GM12865 (cell line): ENCODE measurements at places on chromosomes 16 and 17.

DNA sequence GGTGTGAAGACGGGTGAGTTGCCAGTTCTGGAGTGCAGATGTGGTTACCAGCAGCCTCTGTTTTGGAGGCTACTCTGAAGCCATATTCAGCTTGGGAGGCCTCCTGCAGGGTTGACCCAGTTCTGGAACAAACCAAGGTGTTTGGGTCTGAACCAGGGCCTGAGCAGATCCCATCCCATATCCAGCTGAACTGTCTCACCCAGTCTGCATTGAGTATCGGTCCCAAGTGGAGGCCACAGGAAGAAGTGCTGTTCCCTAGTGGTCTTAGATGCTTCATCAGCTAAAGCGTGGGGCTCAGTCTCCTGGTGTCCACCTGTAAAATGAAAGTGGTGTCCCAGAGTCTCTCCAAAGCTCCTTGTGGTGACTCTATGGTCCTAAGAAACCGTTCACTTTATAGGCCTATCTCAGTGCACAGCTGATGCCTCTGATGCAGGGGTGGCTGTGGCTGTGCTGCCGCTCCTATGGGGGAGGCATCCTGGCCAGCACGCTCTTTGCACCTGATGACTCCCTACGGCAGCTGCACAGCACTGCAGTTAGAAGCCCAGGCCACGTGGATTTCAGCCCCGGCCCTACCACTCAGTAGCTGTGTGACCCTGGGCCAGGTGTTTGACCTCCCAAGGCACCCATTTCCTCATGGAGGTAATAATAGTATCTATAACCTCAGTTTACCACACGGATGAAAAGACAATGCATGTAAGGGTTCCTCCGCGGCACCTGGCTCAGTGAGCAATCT, 21.0 kb downstream of the CBX4 start:
- no peak for DNase-seq

DNA sequence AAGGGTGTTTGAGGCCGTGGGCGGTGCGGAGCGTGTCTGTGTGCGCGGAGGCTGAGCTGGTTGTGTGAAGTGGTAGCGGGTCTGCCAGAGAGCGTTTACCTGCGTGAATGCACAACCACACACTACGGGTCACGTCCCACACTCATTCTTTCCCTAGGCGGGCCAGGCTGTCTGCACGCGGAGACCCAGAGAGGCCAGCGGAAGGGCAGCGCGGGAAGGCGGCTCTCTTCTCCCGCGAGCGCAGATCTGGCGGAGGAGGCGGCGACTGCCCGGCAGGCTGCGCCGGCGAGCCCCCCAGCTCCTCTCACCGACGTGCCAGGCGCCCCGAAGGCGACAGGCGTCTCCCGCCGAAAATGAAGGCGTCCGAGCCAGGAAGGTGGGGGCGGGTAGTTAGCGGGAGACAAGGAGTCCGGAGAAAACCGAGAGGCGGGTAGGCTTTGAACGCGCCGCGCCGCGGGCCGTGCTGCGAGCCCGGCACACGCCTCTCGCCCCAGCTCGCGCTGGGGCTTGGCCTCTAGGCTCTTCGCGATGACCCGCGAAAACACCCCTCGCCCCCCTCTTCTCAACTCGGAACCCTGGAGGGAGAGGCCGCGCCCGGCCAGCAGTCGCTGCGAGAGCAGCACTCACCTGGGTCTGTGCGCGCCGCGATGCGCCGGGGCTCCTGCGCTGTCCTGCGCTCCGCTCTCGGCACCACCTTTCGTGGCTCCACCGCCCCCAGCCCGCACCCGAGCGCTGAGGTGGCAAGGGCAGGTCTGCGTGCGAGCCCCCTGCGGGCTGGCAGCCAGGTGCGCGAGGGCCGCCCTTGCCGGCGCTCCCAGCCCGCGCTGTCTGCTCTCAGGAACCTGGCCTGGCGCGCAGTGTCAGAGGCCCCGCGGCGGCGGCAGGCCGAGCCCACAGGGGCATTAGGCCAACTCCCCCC, 2.0 kb upstream of the FOXF1 start:
- DNase-seq: no peak

DNA sequence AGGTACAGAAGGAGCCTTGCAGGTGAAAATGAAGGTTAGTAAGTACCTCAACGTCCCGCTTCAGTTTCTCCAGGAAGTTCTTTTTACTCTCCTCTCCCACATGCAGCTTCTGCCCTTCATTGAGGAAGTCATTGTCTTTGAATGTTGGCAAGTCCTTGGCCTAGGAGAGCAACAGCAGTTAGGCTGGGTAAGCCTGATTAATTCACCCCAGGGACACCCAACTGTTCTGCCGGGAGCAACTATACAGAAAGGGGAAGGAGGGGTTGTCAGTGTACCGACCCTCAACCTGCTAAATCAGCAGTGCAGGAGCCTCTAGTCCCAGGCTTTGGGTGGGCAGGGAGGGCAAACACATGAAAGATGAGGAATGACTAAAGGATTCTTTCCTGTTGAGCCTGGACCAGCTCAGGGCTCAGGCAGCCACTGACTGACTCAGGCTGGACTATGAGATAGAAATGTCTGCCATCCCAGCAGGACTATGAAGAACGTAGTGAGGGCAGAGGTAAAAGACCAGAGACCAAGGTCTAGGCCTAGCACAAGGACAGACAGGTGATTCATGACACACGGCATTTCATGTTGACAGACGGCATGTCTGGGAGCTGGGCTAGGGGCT, 21.6 kb downstream of the PIP4K2B start:
- no peak for DNase-seq

GRCh38 chr16:31223044-31223443, 6.1 kb upstream of the PYDC1 start:
- DNase-seq: no peak

DNA sequence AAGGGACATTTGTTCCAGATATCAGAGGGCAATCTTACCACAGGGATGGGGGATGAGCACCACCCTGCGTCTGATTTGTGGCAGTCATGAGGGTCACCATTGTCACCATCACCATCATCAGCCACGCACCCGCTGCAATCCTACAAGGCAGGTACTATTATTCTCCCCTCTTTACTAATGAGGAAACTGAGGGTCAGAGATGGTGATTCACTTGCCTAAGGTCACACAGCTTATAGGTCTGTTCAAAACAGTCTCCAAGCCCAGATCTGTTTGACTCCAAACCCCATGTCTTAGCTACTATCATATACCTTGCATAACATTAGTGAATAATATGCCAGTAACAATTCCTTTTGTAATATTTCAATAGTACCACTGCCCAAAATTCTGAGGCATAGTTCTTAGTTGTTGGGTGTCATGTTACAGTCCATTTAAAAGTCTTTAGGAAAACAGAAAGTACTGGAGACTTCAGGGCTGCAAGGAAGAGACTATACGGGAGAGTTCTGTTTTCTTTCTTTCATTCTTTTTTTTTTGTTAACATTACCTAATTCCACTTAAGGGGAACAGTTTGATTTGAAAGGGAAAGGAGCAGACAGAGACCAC, 166.4 kb downstream of the C16orf95 start:
- no peak for DNase-seq

GRCh38 chr17:57999496-58000017, 7.5 kb downstream of the SRSF1 start:
- DNase-seq: peak; percentile 83

GRCh38 chr16:46756772-46757171, 8.6 kb upstream of the MYLK3 start:
- DNase-seq: no peak

DNA sequence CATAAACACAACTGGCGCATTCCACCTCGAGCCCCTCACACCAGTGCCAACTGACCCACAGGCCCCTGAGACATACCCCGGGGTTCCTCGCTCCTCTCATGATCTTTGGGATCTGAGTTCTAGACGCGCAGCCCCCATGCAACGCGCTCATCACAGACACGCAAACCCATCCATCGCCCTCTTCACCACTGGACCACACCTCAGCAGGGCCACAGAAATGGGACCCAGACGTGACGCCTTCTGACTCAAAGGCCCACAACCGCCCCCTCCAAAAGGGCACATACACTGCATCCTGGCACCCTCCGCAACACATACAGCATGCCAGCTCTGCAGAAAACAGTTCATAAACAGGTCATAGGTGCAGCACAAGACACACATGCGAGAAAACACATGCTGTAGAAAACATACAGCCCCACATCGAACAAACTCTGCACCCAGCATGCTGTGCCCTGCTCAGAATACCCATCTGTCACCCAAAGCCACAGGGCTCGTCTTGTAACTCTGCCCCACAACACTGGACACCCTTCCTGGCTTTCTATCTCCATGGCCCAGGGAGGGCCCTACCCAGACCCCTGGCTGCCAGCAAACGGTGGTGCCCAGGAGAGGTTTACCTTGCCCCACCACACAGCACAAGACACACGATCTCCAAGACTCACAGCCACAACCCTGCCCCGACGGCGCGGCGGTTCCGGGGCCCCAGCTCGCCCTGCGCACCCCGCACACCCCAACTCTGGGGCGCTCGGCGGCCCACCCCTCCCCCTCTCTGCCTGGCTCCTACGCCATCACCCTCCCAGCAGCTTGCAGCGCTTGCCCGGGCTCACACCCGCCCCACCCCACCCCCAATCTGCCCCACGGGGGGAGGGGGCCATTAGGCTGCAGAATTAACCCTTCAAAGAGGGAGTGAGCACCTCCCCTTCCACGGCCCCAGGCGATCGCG, 887 bp downstream of the ZBTB4 start:
- DNase-seq: peak; percentile 45

DNA sequence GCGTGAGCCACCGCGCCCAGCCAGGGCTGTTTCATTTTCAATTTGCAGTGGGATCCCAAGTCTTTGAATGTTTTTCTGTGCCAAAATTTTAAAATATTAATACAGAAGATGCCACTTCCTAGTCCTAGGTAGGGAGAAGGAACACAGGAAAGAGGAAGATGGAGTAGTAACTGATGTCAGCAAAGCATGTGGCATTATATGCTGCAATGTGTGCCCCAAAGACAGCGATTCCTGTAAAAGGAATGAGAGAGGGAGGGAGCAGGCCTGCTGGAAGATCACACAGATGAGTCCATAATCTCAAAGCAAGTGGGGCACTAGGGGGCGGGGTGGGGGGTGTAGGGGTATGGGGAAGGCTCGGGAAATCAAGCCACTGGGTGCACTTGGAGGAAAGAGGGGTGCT, 23.4 kb upstream of the SSTR2 start:
- no peak for DNase-seq
